ENCODE measurements at places on chromosomes 1 and 21. TPM values are rescaled to one million over a fixed set of nuclear protein-coding genes. Genes with fewer than 3 reads are reported as not detected.

DNA sequence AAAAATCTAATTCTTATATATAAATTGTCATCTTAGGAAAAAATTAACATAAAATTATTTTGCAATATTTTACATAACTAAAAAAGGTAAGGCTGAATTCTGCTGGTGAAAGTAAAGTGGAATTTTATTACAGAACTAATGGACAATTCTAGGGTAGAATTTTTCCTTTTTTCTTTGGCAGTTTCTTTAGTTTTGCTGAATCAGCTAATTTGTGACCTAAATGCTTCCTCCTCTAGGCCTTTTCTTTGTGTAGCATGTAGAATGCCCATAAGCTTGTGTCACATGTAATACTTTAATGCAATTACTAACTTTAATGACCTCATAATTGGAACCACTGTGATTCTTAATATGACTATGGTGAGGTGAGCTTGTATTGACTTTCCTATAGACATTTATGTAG lies 1378.4 kb upstream of the ADGRL4 start:
- DNase-seq: no peak

DNA sequence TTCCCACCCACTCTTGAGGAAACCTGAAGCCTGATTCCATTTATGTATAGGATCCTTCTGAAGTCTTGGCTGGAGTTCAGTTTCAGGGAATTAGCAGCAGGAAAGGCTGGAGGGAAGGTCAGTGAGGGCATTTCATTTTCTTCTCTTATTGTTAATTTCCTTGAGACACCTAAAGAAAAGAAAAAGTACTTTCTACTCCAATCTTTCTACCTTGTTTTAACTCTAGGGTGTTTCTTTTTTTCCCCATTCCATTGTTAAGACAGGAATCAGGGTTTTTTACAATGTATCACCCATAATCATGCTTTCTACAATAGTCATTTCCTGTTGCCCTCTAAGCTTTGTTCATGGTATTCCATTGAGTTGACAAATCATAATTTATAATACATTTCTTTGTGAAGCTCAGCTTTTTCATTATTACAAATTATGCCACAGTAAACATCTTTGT lies 27.4 kb downstream of the SNRPE start:
- no peak for DNase-seq

GRCh38 chr1:218557731-218558130 lies 212.6 kb downstream of the TGFB2 start:
- no peak for DNase-seq

DNA sequence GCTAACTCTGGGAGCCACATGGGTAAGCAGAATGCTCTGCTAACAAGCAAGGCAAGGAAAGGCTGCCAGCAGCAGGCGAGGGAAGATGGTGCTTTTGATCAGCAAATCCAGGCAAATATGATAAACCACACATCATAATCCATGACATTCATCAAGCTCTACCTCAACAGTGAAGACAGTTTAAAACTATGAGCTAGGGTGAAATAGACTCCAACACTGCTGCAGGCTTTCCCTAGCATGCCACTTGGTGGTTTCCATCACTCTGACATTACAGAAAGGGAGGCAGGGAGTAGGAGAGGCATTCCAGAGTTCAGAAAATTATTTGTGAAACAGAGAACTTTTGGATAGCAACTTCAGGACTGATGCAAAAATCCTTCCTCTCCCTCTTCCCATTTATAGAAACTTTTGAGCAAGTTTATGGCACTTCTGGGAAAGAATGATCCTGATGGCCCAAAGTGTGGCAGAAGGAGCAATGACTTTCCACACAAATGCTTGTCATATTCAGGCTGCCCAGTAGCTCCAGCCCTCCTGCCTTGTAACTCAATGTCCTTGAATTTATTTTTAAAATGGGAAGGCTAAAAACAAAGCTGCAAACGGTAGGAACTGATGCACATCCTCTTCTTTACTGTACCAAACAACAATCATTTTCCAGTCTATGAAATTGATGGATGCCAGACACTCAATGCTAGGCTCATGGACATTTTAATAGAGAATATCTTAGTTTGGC lies 70.8 kb downstream of the SMYD2 start:
- DNase-seq: no peak

DNA sequence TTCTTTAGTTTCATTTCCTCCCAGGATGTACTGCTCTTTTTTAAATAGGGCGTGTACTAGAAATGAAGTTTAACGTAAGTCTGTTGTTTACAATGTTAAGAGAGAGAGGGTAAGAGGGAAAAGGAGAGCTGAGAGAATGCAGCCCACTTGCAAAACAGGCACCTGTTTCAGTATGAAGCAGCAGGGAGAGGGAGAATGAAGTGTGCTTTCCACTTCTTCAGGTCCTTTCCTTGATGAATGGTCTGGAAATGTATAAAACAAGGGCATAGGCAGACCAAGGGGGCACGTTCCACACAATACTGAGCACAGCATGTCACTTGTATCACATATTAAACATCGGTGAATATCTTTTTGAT lies 2.0 kb downstream of the KCNA3 start:
- DNase-seq: no peak

SLAMF9 gene
- not detected for total RNA-seq

DNA sequence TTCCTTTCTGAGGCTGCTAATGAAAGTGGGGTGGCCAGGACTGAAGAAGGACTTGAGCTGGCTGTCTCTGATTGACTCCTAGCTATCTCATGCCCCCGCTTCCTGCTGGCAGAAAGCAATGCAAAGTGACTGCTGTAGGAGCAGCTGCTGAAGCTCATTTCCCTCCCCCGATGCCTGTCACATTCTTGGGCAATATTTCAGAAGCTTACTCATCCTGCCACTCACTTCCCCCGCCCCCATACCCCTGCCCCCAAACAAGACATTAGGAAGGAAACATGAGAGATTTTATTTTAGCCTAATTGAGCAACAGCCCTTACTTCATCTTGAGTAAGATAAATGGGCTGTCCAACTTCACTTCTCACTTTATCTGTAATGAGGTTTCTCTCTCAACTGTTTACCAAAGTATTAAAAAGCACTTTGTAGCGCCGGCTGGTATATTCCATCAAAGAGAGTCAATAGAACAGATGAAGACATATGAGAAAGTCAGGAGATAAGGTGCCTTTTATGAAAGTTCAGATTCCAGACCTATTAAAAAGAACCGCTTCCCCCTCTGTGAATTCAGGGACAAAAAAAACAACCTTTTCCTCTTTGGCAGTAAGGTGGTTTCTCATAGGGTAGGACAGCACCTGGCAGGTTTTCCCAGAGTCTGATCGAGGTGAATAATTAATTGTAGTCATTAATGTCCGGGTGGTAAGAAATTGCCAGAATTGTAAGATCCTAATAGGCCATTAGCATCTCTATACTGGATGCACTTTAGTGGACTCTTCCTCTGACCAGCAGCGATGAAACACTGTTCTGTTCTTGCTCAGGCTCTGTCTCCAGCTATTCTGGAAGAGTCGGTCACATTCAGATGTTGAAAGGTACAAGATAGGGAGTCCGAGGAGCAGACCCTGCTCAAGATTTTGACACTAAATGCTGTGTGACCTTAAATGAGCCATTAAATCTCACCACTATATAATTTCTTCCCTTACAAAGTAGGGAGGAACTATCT lies 70.2 kb downstream of the SH3GLB1 start:
- no peak for DNase-seq

- DNase-seq: no peak
Observed at GRCh38 chr1:170959385-170959784, 24.1 kb downstream of the MROH9 start.

PRDM2 gene
- 49.7 TPM for total RNA-seq

DNA sequence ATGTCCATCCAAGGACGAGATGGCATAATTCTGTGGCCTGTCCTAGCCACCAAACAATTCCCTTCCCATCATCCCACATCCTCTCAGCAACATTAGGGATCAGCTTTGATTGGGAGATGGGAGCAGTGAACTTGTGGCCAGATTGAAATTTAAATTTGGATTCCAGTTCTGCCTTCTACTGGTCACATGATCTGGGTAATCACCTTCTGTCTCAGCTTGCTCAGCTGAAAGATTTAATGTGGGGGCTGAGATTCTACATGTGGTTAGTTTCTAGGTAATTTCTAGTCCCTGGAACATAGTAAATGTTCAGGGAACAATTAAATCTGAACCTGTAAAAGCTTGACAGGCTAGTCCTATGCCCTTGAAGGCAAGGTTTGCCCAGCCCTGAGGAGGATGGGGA lies 3.2 kb downstream of the MYOCOS start:
- no peak for DNase-seq

- no peak for DNase-seq
Observed at GRCh38 chr1:2248127-2248826, 20.2 kb downstream of the SKI start.

DNA sequence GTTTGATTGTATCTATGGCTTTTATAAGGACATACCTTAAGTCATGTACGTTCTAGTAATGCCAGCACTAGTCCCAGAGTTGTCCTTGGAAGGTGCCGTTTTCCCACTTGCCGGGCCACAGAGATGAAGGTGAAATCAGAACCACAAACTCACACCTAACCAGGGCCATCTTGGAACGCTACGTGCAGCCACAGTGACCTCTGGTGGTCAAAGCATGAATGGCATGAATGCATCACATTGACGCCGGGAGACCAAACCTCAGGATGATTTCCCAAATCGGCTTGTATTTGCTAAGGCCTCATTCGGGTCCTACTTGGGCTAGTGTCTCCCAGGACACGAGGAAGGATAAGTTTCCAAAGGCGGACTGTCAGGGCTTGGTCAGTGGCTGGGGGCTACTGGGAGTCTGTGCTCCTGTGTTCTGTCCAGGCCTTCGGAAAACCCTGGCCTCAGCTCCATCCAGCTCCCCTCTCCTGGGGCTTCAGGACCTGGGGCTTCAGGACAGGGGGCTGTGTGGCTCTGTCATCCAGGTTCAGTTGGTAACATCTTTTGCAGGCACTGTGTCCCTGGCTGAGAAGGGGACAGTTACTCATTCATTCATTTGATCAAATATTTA lies 260.5 kb downstream of the PRDM2 start:
- peak; percentile 80 for DNase-seq

NCAM2 gene
- 0.64 TPM for total RNA-seq

AQP10 gene
- not detected for total RNA-seq

- DNase-seq: no peak
Observed at GRCh38 chr1:171257607-171258076, 9.3 kb downstream of the FMO1 start.

CPLANE2 gene
- total RNA-seq: 3.6 TPM

DNA sequence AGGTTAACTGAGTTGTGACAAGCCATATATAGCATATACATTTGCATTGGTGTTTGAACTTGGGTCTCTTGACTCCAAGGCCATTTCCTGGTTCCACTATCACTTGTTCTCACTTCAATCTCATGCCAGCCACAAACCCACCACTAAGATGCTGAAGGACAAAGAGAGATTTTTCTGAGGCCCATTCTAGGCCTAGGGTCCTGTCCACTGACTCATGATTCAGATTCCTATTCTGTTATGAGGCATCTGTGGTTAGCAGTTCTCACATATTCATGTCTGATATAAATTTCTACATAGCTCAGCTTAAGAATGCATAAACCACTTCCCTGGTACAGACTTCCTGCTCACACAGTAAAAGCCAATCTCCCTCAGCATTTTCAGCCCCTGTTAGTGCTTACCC lies 326.1 kb upstream of the BEND5 start:
- no peak for DNase-seq

WNT2B gene
- 1.3 TPM for total RNA-seq

ALG14 gene
- total RNA-seq: 2.2 TPM

DNA sequence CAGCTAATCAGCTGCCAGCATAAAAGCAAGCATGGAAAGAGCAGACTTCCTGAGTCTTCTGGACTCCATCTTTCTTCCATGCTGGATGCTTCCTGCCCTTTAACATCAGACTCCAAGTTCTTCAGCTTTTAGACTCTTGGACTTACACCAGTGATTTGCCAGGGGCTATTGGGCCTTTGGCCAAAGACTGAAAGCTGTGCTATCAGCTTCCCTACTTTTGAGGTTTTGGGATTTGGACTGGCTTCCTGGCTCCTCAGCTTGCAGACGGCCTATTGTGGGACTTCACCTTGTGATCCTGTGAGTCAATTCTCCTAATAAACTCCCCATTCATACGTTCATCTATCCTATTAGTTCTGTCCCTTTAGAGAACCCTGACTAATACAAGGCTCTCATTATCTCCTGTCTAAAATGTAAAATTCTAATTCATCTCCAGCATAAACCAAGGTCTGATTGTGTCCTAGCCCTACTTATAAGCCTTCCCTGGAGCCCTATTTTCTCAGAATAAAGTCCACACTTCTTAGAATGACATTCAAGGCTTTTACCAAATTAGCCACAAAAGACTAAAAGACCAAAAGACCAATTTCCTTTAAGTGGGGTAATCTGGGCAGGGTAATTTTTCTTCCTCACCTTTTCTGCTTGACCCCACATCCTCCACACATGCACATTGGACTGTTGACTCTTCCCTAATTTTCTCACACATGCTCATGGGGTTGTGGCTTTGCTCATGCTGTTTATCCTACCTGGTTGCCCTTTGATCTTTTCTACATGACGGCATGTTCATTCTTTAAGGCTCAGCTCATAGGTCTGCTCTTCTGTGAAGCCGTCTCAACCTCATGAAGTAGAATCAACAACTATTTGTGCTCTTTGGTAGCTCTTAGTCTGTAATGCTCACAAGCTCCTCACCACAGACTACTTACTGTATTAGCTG lies 18.1 kb upstream of the ENAH start:
- no peak for DNase-seq

DNA sequence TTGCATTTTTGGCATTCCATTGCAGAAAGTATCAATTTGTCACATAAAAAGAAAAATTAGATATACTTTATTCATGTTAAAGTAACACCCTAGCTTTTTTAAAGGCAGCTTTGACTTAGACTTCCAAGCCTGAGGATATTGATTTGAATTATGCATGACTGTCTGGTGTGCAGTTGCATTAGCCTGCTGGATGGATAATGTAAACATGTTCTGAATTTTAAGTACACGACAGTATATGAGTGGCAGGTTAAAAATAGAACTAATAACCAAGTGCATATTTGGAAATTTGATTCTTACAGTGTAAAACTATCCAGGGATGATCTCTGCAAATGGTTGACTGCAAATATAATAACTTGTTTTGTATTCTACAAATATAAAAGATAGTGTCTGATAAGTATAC lies 124.0 kb downstream of the SYT14 start:
- no peak for DNase-seq

ELOA gene
- 54.4 TPM for total RNA-seq

- DNase-seq: no peak
Observed at GRCh38 chr1:21886486-21887215, 50.5 kb downstream of the HSPG2 start.

GRCh38 chr1:165492845-165493373 lies 48.0 kb upstream of the RXRG start:
- no peak for DNase-seq

IVL gene
- not detected for total RNA-seq

GRCh38 chr1:88169139-88169538 lies 514.9 kb upstream of the PKN2 start:
- no peak for DNase-seq

Measured in endothelial cell (in vitro differentiated cells).